ENCODE measurements at places on chromosomes 7 and 10. TPM values are rescaled to one million over a fixed set of nuclear protein-coding genes. Genes with fewer than 3 reads are reported as not detected.

Gene GIMAP8
- not detected for total RNA-seq

Gene AKR1D1
- not detected for total RNA-seq

Gene DPP6
- total RNA-seq, result not detected

Gene C7orf33
- not detected for total RNA-seq

Gene PON1
- 1.0 TPM for total RNA-seq

Gene CNNM1
- total RNA-seq, result 26.9 TPM

Gene MTPN
- 105 TPM for total RNA-seq

Gene TLX1
- not detected for total RNA-seq

Gene PTPRZ1
- total RNA-seq, result not detected

Gene NANOS1
- total RNA-seq, result 3.6 TPM

Gene HKDC1
- total RNA-seq, result 13.7 TPM

Gene TAS2R3
- total RNA-seq, result not detected

Gene WNT16
- total RNA-seq, result 0.88 TPM

Gene JCAD
- total RNA-seq, result 17.8 TPM

Gene SPDYE1
- total RNA-seq, result not detected

Gene SLC18A2
- total RNA-seq, result not detected

Gene CNTNAP2
- total RNA-seq, result not detected

Data from A549 treated with Mapracorat at 1 μM for 4 hours (cell line).